ENCODE measurements at places on chromosomes 5 and 9.

DNA sequence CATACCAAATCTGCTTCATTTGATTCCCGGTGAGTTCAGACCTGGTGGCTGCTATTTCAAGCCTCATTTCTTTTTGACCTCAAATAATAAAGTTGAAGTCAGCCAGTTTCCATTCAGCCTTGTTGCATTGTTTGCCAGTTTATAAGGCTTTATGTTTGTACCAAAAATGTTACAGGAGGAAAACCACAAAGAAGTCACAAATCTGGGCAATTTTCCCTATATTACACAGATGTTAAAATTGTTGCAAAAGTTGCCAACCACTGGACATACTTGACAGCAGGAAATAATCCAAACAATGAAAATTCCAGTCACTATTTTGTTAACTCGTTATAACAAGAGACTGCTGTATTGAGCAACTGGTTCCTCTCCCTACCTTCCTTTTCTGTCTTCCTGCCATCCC, 1325.0 kb upstream of the DMAC1 start:
- DNase-seq = no peak

DNA sequence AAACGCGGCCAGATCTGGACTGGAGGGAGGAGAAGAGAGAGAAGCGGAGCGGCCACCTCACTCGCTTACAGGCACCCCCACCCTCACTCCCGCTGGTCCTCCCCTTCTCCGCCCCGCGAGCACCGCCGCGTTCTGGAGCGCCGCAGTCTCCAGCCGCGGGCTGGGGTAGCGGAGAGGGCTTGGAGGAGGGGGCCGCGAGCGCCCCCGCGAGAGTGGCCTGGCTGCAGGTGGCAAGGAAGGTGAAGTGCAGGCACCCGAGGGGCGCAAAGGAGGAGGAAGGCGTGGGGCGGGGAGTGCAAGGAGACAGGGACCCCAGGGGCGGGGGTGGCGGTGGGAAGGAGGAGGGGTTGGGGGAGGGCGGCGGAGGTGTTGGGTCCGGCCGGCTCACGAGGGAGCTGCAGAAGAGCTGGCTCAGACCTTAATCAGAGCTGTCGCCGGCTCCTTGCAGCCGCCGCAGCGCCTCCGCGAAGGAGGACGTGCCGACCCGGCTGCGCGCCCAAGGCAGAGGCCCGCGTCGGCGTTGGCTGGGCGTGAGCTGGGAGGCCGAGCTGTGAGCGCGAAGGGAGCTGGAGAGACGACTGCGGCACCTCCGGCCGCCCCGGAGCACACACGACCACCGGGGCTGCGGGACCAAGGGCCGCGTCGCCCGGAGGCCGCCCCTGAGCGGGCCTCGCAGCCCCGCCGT, at the start of gene DMRT3:
Gene DMRT3 (plus strand): TSS at position 398 of the 685 bp plus-strand sequence. CDS start 347 bp downstream, outside the sequence.
- peak; percentile 36 for DNase-seq

GRCh38 chr9:35333551-35333950, 156.4 kb upstream of the RUSC2 start:
- peak; percentile 36 for DNase-seq

GRCh38 chr5:110572729-110573128, 153.7 kb downstream of the TMEM232 start:
- DNase-seq = no peak

DNA sequence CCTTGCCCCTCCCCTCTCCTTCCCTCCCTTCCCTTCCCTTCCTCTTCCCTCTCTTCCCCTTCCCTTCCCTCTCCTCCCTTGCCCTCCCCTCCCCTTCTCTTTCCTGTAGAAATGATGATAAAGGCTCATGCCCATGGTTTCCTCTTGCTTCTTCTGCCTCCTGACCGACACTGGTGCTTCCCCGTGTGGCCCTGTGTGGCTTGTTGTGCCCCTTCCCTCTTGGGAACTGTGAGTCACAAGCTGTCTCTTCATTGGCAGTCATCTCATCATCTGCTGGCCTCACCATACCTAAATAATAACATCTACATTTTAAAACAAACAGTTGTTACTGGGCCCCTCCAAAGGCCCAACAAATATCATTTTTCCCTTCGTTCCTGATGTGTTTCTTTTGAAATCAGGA, 11.7 kb upstream of the CARNMT1 start:
- no peak for DNase-seq
